ENCODE measurements at places on chromosomes 4 and X.

DNA sequence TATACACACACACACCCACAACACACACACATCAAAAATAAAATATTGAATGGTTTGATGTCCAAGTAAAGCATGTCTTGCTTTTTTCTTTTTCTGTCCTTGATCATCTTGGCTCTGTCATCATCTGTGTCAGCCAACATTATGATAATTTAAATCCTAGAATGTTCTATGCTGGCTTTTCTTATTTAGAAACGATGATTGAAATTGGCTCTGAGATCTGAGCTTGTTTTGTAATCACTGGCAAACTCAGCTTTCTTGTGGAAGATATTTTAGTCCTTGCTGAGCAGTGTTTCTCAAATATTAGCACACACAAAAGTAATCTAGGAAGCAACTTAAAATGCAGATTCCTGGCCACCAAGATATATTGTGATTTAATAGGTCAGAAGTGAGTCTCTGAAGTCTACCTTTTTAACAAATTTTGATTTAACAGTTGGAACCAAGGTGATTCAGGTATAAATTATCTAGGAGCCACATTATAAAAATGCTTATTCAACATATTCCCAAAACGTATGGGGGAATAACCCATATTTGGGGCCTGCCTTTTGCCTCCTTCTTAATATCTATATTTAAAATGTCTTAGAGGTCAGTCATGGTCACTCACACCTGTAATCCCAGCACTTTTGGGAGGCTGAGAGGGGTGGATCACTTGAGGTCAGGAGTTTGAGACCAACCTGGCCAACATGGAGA is 24.0 kb upstream of the DSPP start:
- no peak overlapping the region for H3K27ac ChIP-seq
- no peaks in the 10 kb centered on the region for H3K36me3 ChIP-seq
- H3K4me3 ChIP-seq = no peak overlapping the region
- peaks cover 2% of the 10 kb centered on the region for H3K27me3 ChIP-seq
- H3K4me1 ChIP-seq = no peaks in the 10 kb centered on the region
- DNase-seq = no peak

- peak overlapping the region; percentile 83 for H3K27ac ChIP-seq
- no peak overlapping the region for H3K4me3 ChIP-seq
- peaks cover 22% of the 10 kb centered on the region for H3K4me1 ChIP-seq
- H3K36me3 ChIP-seq = peaks cover under 1% of the 10 kb centered on the region
- peak; percentile 8 for DNase-seq
Measured at GRCh38 chr4:123858465-123858864, 461.9 kb downstream of the SPRY1 start.

DNA sequence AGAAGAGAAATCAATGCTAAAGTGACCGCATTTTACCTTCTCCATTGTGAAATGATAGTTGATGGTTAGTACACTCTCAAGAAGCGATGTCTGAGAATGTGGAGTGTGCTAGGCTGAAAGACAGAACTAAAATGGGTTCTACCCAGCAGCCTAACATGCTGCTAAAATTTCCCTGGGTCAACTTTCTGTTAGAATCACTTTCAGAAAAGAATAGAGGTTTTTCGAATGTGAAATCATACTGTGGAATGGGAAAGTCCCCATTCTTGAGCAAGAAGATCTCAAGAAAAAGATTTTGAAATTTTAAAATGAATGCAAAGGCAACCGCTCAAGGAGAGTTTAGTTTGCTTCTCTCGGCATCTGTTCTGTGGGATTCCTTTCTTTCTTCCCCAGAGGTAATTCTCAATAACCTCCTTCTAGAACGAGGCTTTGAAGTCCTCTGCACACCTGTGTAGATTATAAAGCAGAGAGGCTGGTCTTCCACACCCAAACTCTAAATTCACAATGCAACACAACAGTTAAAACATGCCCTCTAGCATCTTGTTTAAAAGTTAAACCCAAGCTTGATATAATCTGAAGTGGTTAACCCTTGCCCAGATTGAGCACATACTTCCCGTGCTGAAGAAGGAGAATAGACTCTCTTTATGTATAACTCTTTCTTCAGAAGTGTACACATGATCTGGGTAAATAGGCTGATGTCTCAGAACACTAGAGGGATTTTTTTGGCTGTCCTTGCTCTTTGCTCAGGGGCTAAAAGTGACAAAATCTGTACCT is 208.7 kb upstream of the KLF3 start:
- H3K36me3 ChIP-seq = no peaks in the 10 kb centered on the region
- no peaks in the 10 kb centered on the region for H3K4me1 ChIP-seq
- DNase-seq = no peak
- no peak overlapping the region for H3K4me3 ChIP-seq
- H3K27ac ChIP-seq = no peak overlapping the region

GRCh38 chr4:53905941-53906377 is 158.4 kb downstream of the CHIC2 start:
- H3K4me1 ChIP-seq = peaks cover 9% of the 10 kb centered on the region
- DNase-seq = no peak
- H3K27me3 ChIP-seq = peaks cover 2% of the 10 kb centered on the region
- H3K27ac ChIP-seq = no peak overlapping the region
- H3K4me3 ChIP-seq = no peak overlapping the region
- H3K36me3 ChIP-seq = no peaks in the 10 kb centered on the region

Data from endothelial cell (in vitro differentiated cells).